AG20443 (cell line): ENCODE measurements at places on chromosomes 12 and 14.

GRCh38 chr14:92601757-92602417 lies 88.3 kb downstream of the RIN3 start:
- no peak for DNase-seq

DNA sequence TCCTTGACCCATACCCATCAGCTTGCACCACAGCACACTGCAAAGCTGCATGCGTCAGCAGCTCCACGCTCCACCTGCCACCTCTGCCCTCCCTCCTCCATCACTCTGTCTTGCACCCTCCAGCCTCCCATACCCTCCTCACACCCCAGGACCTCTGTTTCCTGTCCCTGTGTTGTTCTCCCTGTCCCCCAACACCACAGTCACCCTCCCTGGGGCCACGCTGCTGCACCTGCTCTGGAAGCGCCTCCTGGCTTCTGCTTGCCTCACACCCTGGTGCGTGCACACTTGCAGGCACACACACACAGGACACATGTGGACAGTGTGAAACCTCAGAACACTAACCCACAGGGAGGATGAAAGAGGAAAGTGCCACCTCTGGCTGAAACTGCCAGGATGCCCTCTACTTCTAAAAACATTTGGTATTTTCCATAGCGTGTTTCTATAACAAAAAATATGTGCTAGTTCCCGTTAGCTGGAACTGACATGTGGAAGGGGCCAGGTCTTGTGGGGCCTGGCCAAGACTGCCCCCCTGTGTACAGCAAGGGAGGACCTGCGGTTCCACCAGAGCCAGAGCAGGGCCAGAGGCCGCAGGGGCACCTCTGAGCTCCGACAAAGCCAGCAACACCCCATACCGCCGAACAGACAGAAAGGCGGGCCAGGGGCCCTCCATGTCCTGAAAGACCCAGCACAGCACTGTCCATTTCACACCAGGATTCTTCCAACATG lies 10.0 kb downstream of the BRF1 start:
- DNase-seq = no peak

DNA sequence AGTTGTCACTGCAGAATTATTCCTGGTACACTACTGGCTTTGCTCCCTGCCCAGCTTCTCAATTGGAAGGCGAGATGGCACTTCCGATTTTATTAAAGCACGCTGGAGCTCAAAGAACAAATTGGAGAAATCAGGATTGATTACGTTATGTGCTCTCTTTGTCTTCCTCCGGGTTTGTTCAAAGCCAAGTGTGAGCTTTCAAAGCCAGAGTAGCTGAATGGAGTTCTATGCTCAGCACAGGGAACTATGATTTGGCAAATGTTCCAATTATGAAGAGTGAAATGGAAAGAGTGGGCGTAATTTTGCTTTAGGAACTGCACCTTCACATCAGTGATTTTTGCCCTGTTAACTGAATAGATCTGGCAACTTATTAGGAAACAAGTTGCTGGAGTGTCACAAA lies 72.4 kb downstream of the FLRT2 start:
- no peak for DNase-seq

- no peak for DNase-seq
These were observed 16.2 kb downstream of the CDK17 start for GRCh38 chr12:96383991-96384390.

DNA sequence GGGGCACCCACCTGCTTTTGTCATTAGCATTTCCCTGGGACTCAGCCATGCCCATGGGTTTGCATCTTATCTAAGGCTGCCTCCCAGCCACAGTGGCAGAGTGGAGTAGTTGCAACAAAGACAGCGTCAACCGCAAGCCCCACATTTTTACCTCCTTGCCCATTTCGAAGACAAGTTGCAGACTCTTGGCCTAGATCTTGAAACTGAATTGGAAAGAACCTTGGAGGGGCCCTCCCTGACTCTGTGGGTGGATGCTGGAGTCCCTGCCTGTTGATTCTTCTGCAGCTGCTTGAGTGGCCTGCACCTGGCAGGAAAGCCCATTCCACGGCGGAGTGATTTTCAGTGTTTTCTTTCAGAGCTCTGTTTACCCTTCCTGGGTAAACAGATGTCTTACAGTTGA lies 309.0 kb downstream of the VRK1 start:
- DNase-seq = no peak

DNA sequence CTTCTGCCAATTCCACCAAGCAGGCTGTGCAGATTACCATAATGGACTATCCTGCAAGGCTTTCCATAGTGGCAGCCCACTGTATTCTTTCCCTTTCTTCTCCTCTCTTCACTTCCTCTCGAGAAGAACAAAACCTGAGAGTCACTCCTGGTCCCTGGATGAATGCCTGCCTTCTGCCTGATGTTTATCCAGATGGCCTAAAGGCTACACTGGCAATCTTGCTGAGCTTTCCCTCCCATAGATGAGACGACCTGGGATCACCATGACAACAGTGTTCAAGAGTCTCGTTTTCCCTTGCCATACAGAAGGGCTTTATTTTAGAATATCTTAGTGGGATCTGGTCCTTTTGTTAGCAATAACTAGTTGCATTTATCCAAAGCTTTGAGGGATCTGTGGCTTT lies 142.3 kb downstream of the RTN1 start:
- DNase-seq = no peak

DNA sequence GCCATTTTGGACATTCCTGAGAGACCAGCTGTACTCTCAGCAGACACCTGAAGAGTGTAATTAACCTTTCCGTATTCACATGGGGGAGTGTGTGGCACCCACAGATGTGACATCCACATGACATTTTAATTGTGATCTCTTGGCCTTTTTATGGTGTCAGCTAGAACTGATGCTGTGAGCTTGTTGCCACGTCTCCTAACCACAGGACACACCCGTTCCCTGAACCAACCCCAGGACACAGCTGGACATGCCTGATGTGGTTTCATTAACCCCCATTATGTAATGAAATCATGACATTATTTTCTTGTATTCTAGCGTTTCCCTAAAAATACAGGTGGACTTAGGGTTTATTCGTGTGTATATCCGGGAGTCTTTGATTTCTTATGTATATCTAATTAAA lies 1036.1 kb downstream of the TMEM121 start:
- DNase-seq = no peak

GRCh38 chr12:116603546-116604177 lies 44.5 kb downstream of the MAP1LC3B2 start:
- no peak for DNase-seq

GRCh38 chr14:88614218-88614907 lies 51.5 kb downstream of the ZC3H14 start:
- peak; percentile 44 for DNase-seq

GRCh38 chr14:74859757-74860552 lies 16.0 kb downstream of the PROX2 start:
- no peak for DNase-seq

GRCh38 chr12:61810486-61810885 lies 449.7 kb upstream of the USP15 start:
- DNase-seq = no peak

DNA sequence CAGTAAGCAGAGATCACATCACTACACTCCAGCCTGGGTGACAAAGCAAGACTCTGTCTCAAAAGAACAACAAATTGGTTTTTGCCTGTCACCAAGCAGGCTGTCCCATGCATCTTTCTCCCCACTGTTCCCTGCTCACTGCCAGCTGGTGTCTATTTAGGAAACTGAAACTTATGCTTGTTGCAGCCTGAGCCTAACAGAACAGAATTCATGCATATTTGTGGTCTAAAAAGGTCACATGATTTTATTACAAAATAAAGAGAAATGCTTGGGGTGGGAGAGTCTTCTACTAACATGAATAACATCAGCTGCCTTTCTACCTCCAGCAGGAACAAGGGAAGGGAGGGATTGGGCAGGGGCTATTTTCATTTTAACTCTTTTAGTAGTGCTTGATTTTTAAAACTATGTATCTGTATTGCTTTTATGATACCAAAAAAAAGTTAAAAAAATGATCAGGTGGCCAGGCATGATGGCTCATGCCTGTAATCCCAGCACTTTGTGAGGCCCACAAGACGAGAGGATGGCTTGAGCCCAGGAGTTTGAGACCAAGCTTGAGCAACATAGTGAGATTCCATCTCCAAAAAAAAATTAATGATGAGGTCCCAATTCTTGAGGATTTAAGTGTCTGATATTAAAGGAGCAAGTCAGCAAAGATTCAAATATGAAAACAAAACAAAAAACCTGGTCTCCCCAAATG lies 923 bp downstream of the STAT2 start:
- peak; percentile 78 for DNase-seq

- no peak for DNase-seq
These were observed 153.6 kb downstream of the PTCSC3 start for GRCh38 chr14:36022765-36023410.

- DNase-seq = no peak
These were observed 12.0 kb upstream of the CRY1 start for GRCh38 chr12:107105410-107105703.

GRCh38 chr14:44339231-44339630 lies 167.9 kb downstream of the FSCB start:
- DNase-seq = no peak

DNA sequence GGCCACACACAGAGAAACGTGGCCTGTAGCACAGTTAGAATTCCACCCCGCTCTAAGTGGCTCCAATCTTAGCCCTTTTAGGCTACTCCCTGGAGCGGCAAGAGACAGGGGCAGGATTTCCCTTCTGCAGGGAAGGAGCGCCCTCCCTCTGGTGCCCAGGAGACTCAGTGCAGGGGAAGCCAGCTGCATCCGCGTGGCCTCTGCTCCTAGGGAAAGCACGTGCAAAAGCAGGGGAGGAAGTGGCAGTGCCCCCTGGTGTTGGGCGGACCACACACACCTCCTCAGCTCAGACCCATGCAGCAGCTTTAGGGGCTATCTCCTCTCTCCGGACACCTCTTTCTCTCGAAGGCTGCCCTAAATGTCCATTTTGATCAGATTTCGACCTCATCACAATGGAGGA lies 50.0 kb downstream of the SPRING1 start:
- no peak for DNase-seq

GRCh38 chr12:68310370-68310769 lies 21.8 kb downstream of the MDM1 start:
- peak; percentile 56 for DNase-seq

DNA sequence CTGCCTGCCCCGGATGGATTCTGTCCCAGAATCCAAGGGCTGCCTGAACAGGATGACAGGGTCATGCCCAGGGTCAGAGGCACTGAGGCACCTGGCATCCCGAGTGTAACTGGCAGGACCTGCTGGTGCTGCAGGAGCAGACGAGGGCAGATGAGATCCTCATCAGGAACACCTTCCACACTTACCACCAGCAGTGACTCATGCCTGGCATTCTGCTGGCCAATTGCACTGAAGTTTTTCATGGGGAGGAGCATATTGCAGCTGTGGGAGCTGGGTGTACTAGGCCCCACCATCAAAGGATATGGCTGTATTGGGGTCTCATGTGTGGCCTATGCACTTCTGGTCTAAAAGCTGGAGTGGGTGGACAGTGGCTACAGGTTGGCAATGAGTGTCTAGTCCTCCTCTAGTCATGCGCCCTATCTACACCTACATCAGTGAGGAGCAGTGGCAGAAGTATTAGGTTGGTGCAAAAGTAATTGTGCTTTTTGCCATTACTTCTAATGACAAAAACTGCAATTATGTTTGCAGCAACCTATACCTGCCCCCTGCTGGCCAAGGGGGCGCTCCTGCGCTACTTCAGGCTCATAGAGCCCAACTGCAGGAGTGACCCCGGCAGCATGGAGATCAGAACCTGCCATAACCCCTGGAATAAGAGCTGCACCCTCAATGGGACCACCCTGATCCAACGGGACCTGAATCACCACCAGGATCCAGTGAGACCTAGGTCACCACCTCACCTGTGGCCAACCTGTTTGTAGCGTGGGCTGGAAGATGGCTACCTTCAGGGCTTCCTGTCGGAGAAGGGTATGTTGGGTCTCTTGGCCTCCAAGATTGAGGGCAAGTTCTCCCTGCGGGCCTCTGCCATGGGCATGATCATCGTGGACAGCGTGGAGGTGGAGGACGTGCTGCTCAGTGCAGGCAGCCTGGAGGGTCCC lies 8.0 kb upstream of the C12orf42 start:
- DNase-seq = no peak

- peak; percentile 21 for DNase-seq
These were observed at the start of gene C14orf39 for GRCh38 chr14:60485598-60486251. Gene C14orf39, minus strand, starts transcription at chr14:60486063. Its CDS starts 985 bp downstream, at chr14:60485078.

DNA sequence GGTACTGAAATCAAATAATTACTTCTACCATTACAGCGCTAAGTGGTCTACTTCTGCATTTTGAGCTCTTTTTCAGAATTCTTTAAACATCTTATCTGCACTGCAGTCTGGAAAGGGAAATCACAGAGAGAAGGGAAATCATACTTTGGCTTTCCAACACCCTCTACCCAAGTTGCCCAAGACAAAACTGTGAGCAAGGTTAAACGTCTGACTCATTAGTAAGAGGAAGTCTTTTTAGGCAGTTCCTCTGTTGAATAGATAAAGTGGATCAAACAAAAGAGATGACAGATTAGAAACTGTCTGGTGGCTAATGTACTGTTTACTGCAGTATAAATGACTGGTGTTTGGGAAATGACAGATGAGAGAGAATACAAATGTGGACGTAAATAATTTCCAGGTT lies 858.1 kb downstream of the NRXN3 start:
- no peak for DNase-seq

- DNase-seq = no peak
These were observed 298.1 kb upstream of the SYT1 start for GRCh38 chr12:78566456-78566855.

DNA sequence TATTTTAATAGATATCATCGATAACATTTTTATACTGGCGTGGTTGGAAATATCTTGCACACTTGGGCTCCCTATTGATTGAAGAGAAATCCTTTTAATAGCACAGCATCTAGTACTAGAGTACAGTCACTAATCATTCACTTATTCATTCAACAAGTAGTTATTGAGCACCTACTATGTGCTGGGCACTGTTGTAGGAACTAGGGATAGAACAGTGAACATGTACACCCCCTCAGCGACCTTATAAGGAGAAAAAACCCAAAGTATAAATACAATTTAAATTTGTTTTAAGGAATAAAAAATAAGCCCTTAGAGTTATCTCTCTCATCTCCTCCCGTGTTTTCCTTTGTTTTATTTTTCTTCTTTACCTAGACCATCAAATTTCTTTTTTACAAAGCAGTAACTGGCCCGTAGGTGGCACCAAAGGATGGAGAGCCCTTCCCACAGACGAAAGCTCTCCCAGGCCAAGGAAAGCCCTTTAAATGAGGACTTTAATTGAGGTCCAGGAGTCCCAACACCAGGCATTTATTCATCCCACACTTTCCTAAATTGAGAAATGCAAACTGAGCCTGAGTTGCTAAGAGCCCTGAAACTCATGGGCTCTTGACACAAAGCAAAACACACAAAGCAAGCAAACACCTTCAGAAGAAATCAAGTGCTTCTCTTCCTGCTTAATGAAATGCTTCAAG lies 29.0 kb downstream of the PEBP1 start:
- DNase-seq = peak; percentile 53

DNA sequence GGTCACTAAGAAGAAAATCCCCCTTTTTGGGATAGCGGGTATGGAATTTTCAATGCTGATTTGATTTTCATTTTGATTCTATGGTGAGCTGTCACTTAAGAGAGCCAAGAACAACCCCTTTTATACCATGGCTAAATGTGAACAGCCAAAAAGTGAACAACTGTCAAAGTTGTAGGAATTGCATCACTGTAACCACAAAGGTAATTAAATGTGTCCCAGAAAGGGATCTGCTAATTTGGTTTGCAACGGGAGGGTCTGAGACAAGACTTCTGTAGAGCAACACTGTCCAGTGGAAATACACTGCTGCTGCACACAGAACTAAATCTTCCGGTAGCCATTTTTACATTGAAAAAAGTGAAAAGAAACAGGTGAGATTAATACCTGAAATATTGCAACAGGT lies 14.6 kb downstream of the CHST11 start:
- no peak for DNase-seq

GRCh38 chr12:63782466-63782865 lies 2.8 kb downstream of the RXYLT1 start:
- no peak for DNase-seq
